ENCODE measurements at places on chromosomes 11 and 22. TPM values are rescaled to one million over a fixed set of nuclear protein-coding genes. Genes with fewer than 3 reads are reported as not detected.

DNA sequence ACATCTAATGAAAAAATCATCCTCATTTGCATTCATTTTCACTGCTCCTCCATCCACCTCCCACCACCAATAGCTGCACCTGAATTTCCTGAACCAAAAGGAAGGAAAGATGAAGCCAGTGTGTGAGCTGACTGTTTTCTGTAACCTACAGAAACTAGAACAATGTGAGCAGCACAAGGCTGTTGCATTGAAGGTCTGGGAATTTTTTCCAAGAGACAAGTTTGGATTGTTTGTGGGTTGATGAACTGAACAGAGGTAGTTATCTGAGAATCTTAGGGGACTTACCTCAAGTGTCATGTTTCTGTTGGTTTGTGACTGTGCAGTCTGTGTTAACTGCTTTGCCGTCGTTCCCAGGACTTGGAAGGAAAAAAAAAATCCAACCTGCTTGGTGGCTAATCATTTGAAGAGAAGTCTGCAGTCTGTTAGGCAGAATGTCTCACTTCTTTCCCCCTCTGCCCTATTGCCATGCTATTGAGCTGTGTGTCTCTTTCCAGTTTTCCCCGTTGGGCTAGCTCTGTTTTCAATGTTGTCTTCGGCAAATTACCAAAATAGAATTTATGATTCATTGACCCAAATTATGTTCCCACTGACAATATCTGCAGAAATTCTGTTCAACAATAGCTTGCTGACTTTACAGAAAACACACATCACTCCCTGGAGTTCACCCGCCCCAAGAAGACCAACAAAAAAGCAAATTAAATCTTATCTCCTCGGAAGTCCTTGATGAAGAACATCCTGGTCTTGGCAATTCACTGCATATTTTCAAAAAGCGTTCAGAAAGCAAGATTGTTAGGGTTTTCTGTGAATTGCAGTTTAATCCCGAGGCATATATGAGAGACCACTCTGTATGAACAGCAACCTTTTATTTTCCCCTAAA, 76.0 kb downstream of the SC5D start:
- no peak for DNase-seq

Gene FUT4
- 0.56 TPM for polyA plus RNA-seq

- DNase-seq, result no peak
Measured at GRCh38 chr11:131609921-131610320, 239.5 kb downstream of the NTM start.

- DNase-seq, result peak; percentile 9
Measured at GRCh38 chr11:115985896-115986295, 481.7 kb upstream of the CADM1 start.

DNA sequence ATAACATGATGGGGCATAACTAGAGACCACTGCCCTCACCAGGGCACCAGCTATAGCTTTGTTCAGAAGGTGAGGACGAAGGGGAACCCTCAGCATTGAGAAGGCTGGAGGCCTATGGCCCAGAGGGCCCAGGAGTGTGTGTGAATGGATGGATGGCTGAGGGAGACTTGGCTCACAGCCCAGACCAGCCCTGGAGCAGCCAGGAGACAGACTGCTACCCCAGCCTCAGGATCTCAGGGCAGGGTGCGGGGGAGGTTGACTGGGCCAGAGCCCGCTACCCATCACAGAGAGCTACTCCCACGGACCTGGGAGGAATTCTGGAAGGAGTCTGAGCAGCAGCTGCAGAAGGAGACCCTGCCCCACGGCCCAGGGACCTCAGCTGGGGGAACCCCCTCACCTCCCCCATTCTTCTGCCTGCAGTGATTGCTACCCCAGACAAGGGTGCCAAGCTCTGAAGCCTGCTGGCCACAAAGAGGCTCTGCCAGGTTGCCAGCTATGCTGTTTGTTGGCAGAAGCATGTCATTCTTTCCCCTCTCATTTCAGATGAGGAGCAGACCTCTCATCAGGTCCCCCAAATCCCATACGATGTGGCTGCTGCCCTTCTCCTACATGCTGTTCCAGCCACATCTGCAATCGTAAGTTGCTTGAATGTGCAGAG, 5.4 kb upstream of the CSDC2 start:
- DNase-seq, result no peak

Gene MS4A2
- not detected for polyA plus RNA-seq

Gene CCDC157
- polyA plus RNA-seq, result 1.6 TPM

Gene IL10RA
- 0.19 TPM for polyA plus RNA-seq

Gene OR8B3
- not detected for polyA plus RNA-seq

DNA sequence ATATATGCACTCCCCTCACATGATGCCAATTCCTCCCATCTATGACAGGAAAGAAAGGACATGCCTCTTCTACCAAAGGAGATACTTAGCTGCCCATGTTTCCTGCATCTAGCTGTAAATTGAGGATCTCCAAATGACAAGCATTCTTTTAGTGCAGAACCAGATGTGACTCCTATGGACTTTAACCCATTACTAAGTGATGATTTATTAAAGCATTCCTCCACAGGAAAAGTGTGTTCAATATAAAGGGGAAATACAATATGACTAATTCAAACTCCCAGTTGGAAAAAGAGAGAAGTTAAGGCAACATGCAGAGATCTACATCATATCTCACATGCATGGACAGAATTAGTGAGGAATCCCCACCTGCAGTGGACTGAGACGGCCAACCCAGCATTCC, 221.3 kb downstream of the FAM76B start:
- no peak for DNase-seq

DNA sequence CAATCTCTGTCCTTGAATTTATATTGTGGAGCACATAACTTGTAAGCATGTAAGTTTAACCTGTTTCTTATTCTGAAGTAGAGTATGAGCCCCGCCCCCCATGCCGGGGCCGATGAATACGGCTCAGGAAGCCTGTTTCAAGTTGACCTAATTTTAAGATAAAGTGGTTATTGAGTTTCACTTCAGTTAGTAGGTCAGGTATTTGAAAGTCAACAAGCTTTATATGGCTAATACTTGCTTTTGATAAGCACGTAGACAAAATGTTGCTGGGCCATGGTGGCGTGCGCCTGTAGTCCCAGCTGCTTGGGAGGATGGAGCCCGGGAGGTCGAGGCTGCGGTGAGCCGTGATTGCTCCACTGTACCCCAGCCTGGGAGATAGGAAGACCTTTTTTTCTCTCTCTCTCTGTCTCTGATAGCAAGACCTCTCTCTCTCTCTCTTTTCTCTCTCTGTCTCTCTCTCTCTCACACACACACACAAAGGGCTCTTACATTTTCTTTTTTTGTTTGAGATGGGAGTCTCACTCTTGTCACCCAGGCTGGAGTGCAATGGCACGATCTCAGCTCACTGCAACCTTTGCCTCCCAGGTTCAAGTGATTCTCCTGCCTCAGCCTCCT, 14.4 kb downstream of the YWHAH start:
- no peak for DNase-seq

Gene TOB2
- polyA plus RNA-seq, result 15.1 TPM

Gene RTN4RL2
- polyA plus RNA-seq, result 0.06 TPM

- DNase-seq, result no peak
Measured at GRCh38 chr22:24355574-24355973, 71.8 kb upstream of the ADORA2A start.

GRCh38 chr11:123505546-123506299, 75.7 kb downstream of the GRAMD1B start:
- no peak for DNase-seq

- peak; percentile 88 for DNase-seq
Measured at GRCh38 chr11:66686801-66687750, 9.4 kb upstream of the RBM4B start.

DNA sequence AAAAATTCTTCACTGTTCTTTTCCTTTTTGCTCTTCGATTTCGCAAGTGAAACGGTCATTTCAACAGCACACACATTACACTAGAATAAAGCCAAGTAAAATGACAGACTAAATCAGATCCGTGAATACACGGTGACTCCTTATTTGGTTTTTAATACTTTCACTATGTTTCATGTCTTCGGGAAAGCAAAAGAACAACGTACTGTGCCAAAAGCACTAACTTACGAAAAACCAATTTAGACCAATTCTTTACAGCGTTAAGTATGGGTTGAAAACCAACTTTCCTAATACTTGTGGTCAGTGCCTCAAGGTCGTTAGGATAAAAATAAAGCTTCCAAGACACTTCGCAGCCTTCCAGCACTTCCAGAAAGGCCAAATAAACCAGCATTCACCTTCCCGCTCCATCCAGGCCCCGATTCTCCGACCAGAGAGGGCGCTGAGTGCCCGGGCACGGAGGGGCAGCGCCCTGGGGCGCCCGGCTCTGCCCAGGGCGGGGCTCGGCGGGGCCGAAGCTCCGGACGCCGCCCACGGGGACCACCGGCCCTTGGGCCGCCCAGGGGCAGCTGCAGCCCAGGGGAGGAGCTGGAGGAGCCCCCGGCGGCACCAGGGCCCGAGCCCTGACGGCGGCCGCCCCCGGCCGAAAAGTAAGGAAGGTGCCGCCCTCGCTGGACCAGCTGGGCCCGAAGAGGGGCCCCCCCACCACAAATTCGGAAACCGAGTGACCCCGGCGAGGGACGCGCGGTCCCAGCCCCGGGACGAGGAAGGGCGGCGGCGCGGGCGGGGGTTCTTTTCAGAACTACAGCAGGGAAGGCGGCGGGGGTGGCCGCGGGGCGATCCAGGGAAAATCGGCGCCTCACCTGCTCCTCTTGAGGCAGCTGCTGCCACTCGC, 499 bp downstream of the ATL3 start:
- peak; percentile 44 for DNase-seq

DNA sequence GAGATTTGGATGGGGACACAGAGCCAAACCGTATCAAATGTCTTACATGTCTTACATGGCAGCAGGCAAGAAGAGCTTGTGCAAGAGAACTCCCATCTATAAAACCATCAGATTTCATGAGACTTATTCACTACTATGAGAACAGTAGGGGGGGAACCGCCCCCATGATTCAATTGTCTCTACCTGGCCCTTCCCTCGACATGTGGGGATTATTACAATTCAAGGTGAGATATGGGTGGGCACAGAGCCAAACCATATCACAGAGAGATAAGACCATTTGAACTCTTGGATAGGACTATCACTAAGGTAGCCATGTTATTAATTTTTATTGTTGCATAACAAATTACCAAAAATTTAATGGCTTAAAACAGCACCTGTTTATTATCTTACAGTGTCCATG, 611.7 kb downstream of the SOX6 start:
- DNase-seq, result no peak

DNA sequence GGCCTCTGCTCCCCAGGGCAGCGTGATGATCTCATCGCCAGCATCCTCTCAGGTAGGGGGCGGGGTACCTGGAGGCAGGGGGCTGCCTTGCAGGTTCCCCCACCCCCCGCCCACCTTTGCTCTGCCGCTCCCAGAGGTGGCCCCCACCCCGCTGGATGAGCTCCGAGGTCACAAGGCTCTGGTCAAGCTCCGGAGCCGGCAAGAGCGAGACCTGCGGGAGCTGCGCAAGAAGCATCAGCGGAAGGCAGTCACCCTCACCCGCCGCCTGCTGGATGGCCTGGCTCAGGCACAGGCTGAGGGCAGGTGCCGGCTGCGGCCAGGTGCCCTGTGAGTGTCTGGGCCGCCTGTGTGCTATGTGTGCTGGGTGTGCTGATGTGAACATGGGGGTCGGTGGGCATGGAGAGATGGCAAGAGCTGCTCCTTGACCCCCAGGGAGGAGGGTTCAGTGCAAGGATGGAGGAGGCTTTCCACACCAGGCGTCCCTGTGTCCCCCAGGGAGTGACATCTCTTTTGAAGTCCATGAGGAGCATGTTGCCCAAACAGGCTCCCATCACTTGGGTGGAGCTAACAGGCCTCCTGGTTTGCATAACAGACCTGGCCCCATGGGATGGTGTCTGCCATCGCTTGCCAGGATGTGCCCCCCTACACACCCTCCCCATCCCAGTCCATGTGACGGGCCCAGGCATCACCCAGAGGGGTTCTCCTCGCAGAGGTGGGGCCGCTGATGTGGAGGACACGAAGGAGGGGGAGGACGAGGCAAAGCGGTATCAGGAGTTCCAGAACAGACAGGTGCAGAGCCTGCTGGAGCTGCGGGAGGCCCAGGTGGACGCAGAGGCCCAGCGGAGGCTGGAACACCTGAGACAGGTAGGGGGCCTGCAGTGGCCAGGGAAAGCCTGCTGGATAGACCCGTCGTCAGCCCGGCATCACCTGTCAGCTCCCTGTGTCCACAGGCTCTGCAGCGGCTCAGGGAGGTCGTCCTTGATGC, 14.1 kb downstream of the PLCB3 start:
- DNase-seq, result no peak

GRCh38 chr11:111105566-111105965, 140.0 kb upstream of the POU2AF2 start:
- DNase-seq, result no peak

DNA sequence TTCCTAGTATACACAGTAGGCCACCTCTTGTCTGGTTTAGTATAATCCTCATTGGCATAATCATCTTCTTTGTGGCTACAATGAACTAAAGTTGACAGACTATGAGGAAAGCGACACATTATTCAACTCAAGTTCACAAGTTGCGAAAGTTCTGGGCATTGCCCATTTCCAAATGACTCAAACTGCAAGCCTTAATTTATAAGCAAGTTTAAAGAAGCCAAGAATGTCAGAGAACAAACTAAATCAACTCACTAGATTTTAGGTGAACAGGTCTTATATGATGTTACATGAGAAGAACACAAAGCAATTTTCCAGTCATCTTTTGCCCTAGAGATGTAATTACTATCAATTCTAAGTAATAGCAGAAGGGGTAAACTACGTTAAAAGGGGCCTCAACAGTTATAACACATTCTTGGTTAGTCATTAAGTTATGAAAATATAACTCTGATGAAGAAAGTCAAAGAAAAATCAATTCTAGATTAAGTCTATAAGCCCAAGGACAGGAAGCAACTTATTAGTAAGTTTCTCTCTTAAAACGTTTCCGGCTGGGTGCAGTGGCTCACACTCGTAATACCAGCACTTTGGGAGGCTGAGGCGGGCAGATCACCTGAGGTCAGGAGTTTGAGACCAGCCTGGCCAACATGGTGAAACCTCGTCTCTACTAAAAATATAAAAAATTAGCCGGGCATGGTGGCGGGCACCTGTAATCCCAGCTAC, 21.5 kb downstream of the PICALM start:
- peak; percentile 78 for DNase-seq

DNA sequence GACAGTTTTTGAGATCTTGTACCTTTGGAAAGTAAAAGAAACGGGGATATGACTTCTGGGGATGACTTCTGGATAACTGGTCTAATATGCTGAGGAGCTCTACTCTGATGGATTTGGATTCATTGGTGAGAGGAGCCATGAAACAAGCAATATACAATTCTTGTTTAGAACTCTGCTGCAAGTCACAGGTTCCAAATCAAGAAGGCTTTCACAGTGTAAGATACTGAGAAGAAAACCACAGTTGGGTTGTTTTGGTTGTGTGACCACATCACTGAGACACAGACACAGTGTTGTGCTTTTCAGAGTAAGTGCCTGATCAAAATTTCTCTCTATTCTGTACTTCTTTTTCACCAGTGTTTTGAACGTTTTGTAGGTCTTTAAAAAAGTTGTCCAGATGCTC, 13.1 kb upstream of the UCP2 start:
- DNase-seq, result no peak

Data from mammary epithelial cell (primary cell).